CD14-positive monocyte (primary cell): ENCODE measurements at places on chromosomes 11 and 22.
A peak's percentile ranks its signal among the peaks of the same experiment; 100 is the strongest.

DNA sequence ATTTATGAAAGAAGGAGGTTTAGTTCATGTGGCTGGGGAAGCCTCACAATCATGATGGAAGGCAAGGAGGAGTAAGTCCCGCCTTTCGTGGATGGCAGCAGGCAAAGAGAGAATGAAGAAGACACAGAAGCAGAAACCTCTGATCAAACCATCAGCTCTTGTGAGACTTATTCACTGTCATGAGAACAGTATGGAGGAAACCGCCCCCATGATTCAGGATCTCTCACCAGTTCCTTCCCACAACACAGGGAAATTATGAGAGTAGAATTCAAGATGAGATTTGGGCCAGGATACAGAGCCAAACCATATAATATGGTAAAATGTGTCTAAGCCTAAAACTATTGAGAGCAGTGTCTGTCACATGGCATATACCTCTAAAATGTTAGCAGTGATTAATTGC, 503.8 kb upstream of the CCDC179 start:
- no peak for DNase-seq

DNA sequence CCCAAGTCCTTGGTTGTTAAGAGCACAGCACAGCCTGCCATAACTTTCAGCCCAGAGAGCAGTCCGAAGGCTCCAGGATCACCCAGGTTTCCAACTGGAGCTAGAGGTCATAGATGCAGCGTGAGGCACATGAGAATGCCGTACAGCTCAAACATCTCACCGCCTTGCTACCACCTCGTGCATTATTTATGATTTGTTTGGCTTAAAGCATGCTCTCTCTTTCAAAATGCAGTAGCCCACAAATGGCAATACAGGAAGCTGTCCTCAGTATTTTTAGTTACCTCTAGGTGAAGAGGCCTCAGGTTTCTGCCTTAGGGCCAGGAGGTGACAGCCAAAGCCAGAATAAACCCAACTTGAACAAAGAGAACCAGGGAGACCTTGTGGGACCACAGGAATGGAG, 14.4 kb downstream of the SCN3B start:
- no peak for DNase-seq

GRCh38 chr22:42301077-42301741, 30.8 kb upstream of the TCF20 start:
- DNase-seq, result no peak

DNA sequence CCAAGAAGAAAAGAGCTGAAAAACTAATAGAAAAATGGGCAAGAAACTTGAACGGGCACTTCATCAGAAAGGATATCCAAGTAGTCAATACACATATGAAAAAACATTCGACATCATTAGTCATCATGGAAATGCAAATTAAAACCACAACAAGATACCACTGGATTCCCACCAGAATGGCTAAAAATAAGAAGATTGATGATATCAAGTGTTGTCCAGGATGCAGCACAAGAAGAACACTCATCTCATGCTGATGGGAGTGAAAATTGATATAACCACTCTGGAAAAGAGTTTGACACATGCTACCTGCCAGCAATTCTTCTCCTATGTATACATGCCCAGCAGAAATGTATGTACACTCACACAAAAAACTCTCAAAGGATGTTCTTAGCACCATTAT, 26.9 kb upstream of the SCUBE2 start:
- DNase-seq, result no peak

DNA sequence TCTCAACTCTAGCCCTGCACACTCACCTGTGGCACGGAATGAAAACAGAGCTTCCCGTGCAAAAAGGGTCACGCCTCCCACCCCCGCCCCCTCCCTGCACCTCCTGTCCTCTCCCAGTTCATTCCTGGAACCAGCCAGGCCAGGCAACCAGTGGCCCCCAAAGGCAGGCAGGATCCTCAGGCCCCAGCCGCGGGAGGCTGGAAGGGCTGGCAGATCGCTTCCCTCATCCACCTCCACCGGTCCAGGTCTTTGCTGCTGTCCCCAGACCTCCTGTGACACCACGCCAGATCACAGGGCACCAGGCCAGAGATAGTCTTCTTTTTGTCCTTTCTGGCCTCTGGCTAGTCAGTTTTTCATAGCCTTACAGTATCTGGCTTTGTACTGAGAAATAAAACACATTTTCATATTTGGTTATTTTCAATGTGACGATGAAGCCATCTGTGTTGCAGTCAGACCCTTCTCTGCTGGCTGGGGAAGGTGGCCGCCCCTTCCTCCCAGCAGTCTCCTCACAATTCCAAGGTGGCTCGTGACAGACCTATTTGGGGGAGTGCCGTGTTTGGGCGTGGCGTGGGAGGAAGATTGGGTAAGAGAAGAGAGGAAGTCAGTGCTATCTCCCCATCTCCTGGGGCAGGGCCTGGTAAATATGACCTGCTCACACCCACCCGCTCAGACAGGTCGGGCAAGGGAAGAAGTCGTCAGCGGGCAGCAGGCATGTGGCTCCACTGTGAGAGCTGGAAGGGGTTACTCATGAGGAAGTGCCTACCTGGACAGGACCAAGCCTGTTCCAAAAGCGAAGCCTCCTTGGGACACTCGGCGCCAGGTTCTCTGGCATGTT, 9.1 kb downstream of the SSH3 start:
- DNase-seq, result peak; percentile 73

DNA sequence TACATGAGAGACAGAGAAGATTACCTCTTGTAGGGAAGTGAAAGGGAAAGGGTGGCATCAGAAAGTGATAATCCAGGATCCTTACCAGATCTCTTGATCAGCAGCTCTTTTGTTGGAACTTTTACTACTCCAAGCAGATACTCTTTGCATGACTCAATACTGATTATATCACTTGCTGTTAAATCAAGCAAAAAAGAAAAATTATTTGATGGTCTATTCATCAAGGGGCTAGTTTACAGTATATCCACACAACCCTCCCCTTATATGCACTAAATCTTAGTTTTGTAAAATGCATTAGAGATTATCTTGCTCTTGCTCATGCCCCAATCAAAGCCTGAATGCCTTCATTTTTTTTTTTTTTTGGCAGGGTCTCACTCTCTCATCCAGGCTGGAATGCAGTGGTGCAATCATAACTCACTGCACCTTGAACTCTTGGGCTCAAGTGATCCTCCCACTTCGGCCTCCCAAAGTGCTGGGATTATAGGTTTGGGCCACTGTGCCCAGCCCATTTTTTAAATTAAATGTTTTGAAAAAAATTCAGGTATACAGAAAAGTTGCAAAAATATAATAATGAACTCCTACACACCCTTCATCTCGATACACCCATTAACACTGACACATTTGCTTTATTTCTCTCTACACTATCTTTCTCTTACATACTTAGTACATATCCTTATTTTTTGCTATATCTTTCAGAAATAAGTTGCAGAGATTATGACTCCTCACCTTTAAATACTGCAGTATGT, 76.1 kb upstream of the UCP3 start:
- DNase-seq, result no peak

- no peak for DNase-seq
These were observed 46.5 kb downstream of the POLD3 start for GRCh38 chr11:74638869-74639268.

GRCh38 chr11:43632181-43632580, 48.4 kb upstream of the HSD17B12 start:
- DNase-seq, result no peak
